Neural progenitor cell (in vitro differentiated cells): ENCODE measurements at places on chromosomes 6 and 20.

GRCh38 chr6:69848552-69848951, 17.8 kb upstream of the COL19A1 start:
- no peak for DNase-seq

GRCh38 chr6:131510094-131510493, 62.9 kb upstream of the ARG1 start:
- DNase-seq: peak; percentile 45

- no peak for DNase-seq
Observed at GRCh38 chr6:34938268-34938667, 49.2 kb downstream of the ANKS1A start.

DNA sequence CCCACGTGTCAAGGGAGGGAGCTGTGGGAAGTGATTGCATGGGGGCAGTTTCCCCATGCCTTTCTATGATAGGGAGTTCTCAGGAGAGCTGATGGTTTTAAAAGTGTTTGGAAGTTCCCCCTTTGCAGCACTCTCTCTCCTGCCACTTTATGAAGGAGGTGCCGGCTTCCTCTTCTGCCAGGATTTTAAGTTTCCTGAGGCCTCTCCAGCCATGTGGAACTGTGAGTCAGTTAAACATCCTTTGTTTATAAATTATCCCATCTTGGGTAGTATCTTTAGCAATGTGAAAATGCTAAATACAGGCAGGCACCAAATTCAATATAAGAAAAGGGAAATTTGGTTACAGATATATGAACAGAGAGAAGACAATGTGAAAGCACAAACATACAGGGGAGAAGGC, 96.4 kb upstream of the EPHA7 start:
- no peak for DNase-seq

GRCh38 chr6:49772285-49772684, 14.8 kb downstream of the PGK2 start:
- DNase-seq: no peak

DNA sequence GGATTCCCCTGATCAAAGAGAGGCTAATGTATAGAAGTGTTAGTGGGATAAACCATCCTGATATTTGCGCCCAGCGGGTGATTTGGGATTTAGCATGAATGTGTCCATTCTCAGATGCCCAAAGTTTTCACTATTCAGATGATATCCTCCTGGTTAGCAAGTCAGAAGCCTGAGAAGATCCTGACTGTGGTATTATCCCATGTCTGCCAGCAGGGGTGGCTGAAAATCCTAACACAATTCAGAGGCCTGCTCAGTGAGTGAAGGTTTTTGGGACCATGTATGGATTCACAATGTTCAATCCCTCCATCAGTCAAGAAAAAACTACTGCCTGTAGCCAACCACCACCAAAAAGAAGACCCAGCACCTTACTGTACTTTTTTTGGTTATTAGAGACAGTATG, 34.1 kb upstream of the SPACA1 start:
- DNase-seq: peak; percentile 6

- no peak for DNase-seq
Observed at GRCh38 chr6:16585805-16586204, 175.5 kb downstream of the ATXN1 start.

- peak; percentile 31 for DNase-seq
Observed at GRCh38 chr6:130913120-130913519, 85.9 kb downstream of the SMLR1 start.

GRCh38 chr6:139364302-139364981, 10.0 kb downstream of the CITED2 start:
- DNase-seq: peak; percentile 63

DNA sequence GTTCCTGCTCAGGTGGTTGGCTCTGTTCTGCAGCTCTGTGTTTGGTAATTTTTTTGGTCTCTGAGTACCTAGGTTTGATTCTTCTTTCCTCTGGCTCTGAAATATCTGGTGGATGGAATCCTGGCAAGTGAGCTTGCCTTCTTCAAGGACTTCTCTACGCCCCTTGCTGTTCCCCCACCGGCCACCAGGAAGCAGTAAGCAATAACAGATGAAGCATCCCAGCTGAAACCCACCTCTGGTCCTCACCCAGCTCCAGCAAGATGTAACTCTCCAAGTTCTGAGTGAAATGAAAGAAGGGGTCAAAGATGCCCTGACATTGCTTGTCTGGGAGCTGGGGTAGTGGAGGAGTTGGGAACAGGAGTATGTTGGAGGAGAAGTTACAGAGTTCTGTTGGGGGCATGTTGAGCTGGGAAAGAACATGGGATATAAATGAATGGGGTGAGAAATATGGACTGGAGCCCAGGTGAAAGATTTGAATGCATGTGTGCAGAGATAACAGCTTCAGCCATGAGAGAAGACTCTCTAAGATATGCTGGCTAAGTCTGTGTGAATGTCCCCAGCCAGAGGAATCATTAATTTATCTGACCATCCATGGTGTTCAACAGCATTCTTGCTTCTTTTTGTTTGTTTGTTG, 51.3 kb upstream of the GLP1R start:
- peak; percentile 75 for DNase-seq

- DNase-seq: no peak
Observed at GRCh38 chr20:4369119-4369797, 352.5 kb upstream of the PRND start.

DNA sequence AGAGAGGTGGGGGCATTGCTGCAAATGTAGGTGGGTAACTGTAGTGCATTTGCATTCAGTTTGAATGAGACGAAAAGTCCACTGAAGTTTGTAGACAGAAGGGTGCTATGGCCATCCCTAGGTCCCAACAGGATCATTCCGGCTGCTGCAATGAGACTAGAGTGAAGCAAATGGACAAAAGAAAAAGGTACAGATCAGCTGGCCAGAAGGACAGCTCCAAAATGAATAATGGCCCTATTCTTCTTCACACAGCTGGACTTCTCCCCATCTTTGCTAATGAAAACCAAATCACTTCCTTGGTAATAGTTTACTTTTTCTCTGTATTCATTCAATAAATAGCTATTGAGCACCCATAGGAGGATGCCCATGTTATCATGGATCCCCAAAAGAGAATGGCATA, 56.4 kb upstream of the TPD52L1 start:
- DNase-seq: no peak

DNA sequence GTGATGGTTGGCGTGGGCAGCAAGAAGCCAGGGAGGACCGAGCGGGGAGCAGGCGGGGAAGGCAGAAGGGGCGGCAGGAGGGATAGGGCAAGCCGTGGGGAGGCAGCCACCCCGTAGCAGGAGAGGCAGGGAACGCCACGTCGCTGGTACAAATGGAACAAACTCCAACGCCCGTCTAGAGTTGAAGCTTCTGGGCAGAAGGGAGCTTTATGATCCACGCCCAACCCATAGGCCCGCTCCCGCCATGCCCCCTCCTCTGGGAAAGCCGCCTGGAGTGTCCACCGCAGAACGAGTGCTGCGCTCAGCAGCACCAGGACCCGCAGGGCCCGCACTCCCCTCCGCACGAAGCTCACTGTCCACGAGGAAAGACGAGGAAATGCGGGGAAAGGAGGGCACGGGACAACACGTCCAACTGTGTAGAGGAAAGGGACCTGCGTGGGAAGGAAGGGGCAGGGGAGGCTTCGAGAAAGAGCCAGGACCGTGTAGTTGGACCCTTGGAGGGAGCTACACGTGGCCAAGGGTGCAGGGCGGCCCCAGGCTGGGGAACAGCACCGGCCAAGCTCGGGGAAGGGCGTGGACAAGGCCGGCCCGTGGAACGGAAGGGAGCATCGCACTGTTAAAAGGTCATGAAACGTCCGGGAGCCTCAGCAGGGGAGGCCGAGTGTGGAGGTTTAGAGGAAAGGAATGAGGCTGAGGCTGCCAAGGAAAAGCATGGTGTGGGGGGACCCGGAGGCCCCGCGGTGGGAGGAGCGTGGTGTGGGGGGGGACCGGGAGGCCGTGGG, 204.0 kb downstream of the DLL1 start:
- DNase-seq: no peak

GRCh38 chr6:124393536-124393935, 568.7 kb upstream of the RNF217 start:
- no peak for DNase-seq

GRCh38 chr20:44586289-44586911, 4.0 kb downstream of the PKIG start:
- DNase-seq: no peak

GRCh38 chr6:122747573-122747972, 31.9 kb upstream of the FABP7 start:
- no peak for DNase-seq

DNA sequence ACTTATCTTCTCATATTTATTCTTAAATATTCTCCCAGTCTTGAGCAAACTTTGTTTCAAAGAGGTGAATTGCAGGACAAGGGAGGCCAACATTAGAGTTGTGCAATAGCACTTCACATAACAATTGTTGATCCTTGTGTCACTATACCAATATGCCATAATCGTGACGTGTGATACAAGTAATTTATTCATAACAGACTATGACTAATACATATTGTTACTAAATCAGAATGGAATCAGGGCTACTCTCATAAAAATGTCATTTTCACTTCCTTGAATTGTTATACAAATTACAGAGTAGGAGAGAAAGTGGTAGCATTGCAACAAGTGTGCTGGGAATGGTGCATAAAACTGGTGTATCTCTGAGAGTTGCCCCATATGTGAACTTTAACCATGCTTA, 37.2 kb upstream of the PLCB1 start:
- DNase-seq: no peak

DNA sequence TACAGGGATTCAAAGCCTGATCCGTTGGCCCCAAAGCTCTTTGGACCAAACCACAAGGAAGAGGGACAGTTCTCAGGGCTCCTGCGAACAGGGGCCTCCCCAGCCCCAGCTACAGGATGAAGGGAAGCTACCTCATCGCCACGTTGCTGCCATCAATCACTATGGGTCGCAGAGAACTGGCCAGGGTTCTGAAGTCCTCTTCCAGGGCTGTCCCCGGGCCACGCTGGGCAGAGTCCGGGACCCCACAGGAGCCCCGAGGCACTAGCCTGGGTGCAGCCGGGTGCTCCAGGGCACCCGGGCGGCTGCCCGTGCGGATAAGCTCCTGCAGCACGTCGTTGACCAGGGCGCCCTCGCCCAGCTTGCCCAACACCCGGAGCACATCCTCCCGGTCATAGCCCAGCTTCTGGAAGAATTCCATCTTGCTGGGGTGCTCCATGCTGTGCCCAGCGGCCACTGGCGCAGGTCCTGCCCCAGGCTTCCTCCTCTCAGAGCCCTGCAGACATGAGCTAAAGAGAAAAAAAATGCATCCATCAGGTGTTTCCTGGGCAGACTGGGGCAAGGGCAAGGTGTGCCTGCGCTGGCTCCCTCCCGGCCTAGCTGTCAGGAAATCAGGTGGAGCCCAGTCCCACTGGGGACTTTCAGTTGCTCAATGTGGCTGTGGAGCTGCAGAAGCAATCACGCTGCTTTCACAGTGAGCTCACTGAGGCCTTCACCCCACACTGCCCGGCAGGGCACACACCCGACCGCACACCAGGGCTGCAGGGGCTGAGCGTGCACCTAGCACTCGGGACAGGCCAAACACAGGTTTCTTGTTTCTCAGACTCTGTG, 10.5 kb downstream of the ZC3H12D start:
- no peak for DNase-seq

- no peak for DNase-seq
Observed at GRCh38 chr6:54609981-54610380, 236.6 kb upstream of the FAM83B start.
